ENCODE measurements at places on chromosomes 1 and 21.

DNA sequence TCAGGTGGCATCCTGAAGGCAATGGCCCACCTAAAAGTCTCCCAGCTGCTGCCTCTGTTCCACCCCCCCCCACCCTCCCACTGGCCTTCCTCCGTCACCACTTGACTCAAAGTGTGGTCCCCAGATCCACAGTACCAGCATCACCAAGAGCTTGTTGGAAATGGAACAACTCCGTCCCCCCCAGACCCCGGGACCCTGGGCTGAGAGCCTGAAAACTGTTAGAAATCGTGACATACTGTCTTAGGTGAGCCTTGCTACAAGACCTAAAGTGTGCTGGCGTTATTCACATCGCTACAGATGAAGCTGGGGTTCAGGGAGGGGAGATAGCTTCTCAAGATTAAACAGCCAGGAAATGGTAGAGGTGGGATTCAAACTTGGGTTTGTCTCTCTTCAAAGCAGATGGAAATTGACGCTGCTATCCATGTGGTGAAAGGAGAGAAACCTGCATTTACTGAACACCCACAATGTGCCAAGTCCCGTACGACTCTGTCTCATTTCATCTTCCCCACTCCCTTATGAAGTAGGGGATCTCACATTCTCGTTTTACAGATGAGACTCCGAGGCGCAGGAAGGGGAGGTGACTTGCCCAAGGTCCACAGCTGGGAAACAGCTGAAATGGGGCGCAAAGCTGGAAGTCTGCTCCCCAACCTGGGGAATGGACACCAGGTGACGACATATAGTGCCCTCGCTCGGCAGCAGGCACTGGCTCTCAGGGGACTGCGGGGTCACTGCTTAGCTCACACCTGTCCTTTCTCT is 52.8 kb upstream of the IFFO2 start:
- DNase-seq: no peak

DNA sequence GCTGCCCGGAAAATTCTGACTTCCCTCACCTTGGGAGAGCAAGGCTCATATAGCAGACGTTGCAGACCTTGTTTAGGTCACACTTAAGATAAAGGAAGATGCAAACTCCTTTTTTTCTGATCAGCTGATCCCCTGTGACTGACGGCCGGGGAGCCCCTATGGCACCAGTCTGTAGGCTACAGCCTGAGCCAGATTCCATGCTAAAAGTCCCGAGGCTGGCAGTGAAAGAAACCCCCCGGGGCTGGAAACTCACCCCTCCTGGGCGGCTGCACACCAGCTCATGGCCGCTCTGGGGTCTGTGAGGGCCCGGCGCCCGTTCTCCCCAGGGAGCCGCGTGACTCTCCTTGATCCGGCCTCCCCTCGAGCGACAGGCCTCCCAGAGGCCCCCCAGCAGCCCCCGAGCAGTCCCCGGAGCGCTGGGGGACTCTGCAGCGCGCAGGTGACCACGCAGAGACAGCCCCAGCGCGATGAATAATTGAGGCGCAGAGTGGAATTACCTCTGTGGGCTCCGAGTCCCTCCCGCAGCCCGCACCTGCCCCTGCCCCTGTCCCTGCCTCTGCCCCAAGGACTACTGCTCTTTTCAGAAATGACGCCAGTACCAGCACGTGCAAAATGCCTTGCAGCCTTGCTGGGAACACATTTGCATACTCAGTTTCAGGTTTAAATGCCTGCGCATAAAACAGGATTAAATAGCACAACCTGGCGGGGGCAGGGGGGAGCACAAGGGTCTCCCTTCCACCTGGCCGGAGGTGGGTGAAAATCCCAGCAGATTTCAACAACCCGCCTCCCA is 62.6 kb upstream of the CLDN14 start:
- DNase-seq: no peak

DNA sequence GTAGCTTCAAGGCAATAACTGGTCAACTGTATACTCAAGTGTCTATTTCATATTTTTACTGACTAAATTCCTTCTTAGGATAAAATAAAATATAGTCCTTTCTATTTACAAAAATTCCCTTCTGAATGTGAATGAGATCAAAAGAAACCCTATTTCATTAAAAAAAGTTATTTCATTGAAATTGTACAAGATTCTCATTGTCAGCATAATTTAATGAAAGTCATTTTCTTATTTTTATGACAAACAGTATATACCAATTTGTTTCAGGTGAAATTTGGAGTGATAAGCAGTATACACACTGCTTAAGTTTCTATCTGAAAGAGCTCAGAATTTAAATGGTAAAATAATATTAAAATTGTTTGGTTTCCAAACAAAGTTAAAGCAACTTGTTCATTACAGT is 269.2 kb downstream of the USH2A start:
- no peak for DNase-seq

- DNase-seq: no peak
Measured at GRCh38 chr1:15852036-15852827, 4.7 kb downstream of the SPEN start.

DNA sequence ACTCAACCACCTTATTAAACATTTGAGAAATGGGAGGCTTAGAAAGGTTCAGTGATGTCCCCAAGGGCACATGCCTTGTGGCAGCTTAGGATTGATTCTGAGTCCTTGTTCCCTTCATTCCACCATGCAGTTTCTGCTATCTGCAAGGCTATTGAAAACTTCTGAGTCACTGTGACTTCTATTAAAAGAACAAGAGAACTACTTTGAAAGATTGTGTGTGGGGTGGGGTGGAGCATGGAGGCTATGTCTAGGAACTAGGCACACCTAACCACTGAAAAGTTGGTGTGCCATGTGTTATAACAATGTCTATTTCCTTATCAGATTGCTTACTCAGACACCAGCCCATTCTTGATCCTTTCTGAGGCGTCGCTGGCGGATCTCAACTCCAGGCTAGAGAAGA is 10.8 kb downstream of the MTARC1 start:
- no peak for DNase-seq

DNA sequence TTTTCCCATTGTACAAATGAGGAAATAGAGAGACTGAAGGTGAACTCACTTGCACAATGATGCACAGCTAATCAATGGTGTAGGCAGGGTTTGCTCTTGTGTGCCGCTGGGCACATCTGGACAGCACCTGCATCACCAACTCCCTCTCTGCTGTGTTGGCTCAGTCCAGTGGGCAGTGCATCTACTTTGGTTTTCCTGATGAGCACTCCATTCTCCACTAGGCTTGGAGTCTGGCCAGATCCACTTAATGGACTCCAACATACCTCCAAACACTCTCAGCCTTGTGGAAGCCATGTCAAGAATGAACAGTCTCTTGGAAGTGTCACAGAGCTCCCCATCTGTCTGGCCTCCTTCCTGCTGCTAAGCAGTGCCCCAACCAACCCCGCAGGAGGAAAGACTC is 152.2 kb downstream of the HIVEP3 start:
- no peak for DNase-seq

DNA sequence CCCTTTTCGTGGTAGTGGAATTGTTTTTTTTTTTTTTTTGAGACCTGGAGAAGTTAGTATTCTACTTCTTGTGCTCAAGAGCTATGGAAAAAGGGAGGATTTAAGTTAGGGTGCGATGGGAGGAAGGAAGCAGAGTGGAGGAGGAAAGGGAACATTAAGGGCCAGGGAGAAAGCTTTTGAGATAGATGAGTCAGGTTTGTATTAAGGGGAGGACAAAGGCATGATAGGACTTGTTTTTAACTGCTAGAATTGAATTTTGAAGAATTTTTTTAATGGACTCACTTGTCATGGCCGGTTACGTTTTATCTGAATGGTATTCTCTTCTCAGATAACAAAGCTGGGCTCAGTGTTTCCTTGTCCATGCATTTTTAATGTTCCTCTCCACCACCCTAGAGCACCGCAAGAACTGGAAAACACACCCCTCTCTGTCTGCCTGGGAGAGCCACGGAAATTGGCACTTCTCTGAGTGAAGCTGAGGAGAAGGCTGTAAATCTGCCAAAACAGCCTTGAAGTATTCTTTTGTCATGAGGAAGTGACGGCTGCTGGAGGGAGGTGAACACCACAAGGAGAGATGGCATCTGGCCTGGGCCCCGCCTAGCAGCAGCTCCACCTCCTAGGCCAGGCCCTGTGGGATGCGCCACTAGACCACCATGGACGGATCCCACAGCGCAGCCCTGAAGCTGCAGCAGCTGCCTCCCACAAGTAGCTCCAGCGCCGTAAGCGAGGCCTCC is 3.5 kb downstream of the NIPAL3 start:
- DNase-seq: no peak

GRCh38 chr1:93164816-93165215 is 15.4 kb downstream of the TMED5 start:
- no peak for DNase-seq

GRCh38 chr1:999725-1000356 is at the start of gene HES4:
Gene HES4 (minus strand): TSS chr1:1000097. CDS start chr1:999973, 124 bp downstream.
- DNase-seq: peak; percentile 70

- no peak for DNase-seq
Measured at GRCh38 chr1:207962716-207963426, 51.9 kb upstream of the CD34 start.

DNA sequence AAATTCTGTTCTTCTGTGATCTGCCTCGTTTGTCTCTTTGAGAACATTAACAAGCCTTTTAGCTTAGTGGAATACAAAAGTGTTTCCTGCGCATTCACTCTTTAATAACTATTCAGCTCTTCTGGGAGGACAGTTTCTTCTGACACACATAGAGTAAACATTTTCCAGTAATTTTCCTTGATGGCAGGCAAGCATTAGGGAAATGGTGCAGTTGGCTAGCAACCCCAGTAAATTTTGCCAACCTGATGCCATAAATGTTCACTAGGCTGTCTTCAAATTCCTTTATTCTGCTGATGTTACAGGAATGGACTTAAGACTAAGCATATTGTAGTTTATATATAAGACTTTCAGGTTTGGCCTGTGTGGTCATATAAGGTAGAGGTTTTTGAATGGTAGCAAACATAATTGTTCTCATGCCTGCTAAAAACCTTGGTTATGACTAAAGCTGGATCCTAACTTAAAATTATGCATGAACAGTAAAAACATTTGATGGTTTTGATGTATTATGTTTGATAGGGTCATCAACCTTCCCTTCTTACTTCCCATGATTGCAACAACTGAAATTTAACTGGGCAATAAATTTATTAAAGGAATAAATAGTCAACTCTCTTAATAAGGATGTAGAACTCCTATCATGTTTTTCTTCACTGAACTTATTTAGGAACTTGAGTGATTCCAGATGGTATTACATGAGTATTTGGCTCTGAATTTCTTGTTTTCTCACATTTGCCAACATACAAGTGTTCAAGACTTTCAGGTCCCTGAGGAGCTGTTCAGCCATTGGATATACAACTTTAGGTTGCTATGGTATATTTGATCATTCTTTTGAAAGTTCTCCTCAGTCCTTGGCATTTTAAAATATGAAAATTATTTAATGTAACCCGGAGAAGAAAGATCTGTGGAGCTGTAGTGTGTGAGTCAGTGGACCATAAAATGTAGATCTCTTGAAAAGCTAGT is 223.4 kb downstream of the FMN2 start:
- no peak for DNase-seq

DNA sequence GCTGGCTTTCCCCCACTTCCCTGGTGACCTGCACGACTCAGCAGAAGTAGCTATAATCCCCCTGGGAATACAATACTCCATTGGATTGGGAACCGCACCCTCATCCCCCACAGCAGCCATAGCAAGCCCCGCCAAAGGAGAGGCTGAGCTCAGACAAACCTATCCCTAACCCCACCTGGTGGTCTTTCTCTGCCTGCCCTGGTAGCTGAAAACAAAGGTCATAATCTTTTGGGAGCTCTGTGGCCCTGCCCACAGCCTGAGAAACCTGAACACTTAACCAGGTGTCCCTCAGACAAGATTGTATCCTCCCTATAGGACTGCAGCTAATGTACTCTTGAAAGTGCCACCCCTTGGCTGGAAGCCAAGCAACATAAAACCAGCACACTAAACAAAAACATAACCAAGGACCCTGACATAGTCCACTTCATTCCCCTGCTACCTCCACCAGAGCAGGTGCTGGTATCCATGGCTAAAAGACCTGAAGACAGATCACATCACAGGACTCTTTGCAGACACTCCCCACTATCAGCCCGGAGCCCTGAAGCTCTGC is 71.6 kb upstream of the RUNX1 start:
- DNase-seq: no peak

DNA sequence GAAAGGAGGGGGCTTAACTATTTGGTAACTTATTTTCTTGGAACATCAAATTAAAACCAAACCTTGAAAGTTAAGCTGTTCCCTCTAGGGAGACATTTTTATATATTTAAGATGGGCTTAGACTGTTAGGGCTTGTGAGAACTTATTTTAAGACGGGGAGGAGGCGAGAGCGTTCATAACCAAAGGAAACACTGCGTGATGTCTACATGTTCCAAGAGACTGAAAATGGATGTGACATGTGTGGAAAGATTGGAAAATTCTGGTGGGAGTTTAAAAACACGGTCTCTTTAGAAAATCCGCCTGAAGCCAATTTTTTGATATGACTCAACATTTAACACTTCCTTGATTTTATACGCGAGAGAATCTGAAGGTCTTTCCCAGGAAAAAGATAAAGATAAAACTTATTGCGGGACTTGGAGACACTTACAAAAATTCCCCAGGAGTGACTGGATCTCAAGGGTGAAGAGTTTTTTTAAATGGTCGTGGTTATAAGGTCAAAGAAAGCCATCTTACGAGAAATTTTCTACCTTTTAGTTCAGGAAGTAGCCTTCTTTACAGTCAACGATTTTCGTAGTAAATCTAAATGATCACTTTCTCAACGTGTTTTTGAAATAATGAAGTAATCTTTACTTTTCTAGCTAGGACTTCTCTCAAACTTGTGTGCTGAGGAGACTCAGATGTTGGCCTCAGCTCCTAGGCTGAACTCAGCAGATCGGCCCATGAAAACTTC is 828 bp downstream of the PNRC2 start:
- DNase-seq: no peak

GRCh38 chr1:69914976-69915765 is 290.2 kb downstream of the LRRC40 start:
- DNase-seq: no peak

- DNase-seq: no peak
Measured at GRCh38 chr1:88890131-88890530, 1.2 kb downstream of the GTF2B start.

All from T-helper 2 cell treated with Interferon-gamma antibody and Interleukin-4, amounts not matched to agents 5 μg/mL and 100 μg/mL, for 36 hours (primary cell).